ENCODE measurements at places on chromosomes 1 and 21.
A peak's percentile ranks its signal among the peaks of the same experiment; 100 is the strongest.

- no peak for DNase-seq
These were observed 14.9 kb downstream of the TRMT13 start for GRCh38 chr1:100147875-100148274.

DNA sequence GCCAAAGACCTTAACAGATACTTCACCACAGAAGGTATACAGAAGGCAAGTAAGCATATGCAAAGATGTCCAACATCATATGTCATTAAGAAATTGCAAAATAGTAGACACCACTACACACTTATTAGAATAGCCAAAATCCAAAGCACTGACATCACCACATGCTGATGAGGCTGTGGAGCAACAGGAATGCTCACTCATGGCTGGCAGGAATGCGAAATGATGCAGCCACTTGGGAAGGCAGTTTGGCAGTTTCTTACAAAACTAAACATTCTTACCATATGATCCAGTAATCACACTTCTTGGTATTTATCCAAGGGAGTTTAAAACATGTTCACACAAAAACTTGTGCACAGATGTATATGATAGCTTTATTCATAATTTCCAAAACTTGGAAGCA lies 261.2 kb upstream of the AJAP1 start:
- no peak for DNase-seq

- DNase-seq = no peak
These were observed 114.7 kb downstream of the TNR start for GRCh38 chr1:175628548-175629317.

GRCh38 chr1:45299981-45300668 lies 26.6 kb upstream of the HPDL start:
- DNase-seq = peak; percentile 64
